ENCODE measurements at places on chromosomes 6 and 20. TPM values are rescaled to one million over a fixed set of nuclear protein-coding genes. Genes with fewer than 3 reads are reported as not detected.

- DNase-seq: no peak
Observed at GRCh38 chr6:94036024-94036423, 616.7 kb upstream of the EPHA7 start.

- DNase-seq: peak; percentile 49
Observed at GRCh38 chr6:4280707-4281106, 145.3 kb upstream of the ECI2 start.

The SMIM13 gene
- total RNA-seq: 27.3 TPM

The MPC1 gene
- 58.0 TPM for total RNA-seq

The BMP2 gene
- total RNA-seq: 0.10 TPM
